ENCODE measurements at places on chromosomes 11 and 22.

- DNase-seq, result no peak
Measured at GRCh38 chr11:64065712-64066111, 30.0 kb downstream of the FLRT1 start.

DNA sequence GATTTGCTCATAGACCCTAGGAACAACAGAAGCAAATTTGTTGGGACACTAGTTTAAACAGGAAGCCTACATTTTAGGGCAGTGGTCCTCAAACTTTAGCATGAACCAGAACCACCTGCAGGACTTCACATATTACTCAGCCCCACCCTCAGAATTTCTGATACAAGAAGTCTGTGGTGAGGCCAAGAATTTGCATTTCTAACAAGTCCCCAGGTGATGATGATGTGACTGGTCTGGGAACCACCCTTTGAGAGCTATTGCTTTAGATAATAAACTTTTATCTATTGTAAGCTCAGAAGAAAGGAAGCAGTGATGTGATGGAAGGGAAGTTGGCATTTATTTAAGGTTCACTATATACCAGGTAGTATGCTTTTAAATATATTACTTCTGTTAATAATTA is 194.0 kb downstream of the FAM181B start:
- DNase-seq, result no peak

- no peak for DNase-seq
Measured at GRCh38 chr11:116697011-116697410, 75.8 kb downstream of the BUD13 start.

- no peak for DNase-seq
Measured at GRCh38 chr11:88098289-88098688, 77.0 kb downstream of the RAB38 start.

DNA sequence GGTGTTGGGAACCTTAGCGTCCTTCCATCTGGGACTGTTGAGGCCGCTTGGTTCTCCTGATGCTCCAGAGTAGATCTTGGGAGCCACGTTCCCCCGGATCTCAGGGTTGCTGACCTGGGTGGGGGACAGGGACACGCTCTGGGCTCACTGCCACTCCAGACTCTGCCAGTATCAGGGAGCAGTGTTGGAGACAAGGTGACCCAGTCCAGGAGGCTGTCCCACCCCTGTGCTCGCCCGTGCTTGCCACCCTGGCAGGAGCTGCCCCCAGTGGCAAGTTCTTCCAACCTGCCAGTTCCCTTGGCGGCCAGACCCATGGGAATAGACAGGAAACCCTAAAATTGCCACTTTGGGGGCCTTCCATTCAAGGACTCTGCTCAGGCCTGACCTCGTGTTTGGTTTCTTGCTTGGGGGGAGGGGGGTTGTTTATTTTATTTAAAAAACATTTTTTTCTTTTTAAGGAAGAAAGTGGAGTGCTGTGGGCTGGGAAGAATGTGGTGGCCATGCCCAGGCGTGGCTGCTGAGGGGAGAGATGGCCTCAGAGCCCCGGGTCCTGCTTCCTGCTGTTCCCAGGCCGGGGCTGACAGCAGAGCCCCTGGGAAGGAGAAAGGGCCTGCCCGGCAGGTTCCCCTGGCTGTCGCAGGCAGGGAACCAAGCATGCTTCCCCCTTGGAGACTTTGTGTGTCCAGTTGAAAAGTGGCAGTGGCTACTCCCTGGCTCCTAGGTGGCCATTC is 7.2 kb downstream of the GRK2 start:
- peak; percentile 74 for DNase-seq

- DNase-seq, result peak; percentile 15
Measured at GRCh38 chr22:38215156-38216038, 13.6 kb downstream of the MAFF start.

- DNase-seq, result peak; percentile 72
Measured at GRCh38 chr11:67640021-67640757, 626 bp upstream of the TBX10 start.

- no peak for DNase-seq
Measured at GRCh38 chr22:27788500-27789288, 12.9 kb downstream of the MN1 start.

GRCh38 chr22:35740616-35741015 is 22.9 kb downstream of the APOL5 start:
- DNase-seq, result no peak

- no peak for DNase-seq
Measured at GRCh38 chr11:2214527-2215229, 43.1 kb upstream of the TH start.

GRCh38 chr22:20234760-20235388 is 33.2 kb downstream of the RTN4R start:
- no peak for DNase-seq

GRCh38 chr11:74683279-74683871 is 47.9 kb downstream of the CHRDL2 start:
- DNase-seq, result peak; percentile 64

GRCh38 chr11:99535406-99535805 is 514.7 kb downstream of the CNTN5 start:
- DNase-seq, result no peak

GRCh38 chr22:22087854-22088657 is 105.5 kb upstream of the TOP3B start:
- DNase-seq, result no peak

DNA sequence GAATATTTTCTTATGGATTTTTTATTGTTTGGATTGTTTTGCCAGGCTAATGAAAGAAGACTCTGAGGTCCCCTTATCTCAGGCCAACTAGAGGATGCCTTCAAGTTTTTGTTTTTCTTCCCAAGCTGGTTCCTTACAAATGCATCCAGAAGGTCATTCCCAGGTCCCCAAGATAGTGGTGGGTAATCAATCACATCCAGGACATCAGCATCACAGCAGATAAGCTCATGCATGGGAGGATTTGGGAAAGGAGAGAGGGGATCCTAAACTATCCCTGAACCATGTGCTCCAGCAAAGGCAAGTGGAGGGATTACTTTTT is 20.7 kb downstream of the FZD4 start:
- no peak for DNase-seq

DNA sequence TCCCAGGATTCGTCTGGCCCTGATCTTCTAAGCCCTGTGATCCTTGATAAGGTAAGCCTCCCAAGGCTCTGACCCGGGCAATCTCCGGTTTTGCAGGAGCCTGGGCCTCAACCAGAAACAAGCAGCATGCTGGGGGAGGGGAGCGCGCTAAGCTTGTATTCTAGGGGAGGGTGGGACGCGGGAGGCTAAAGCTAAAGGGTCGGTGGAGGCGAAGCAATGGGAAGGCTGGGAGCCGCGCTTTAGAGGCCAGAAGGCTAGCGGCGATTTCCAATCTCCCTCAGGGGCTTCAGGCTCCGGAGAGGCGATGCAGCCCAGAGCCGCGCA is 753 bp downstream of the PTPN5 start:
- DNase-seq, result no peak

- DNase-seq, result no peak
Measured at GRCh38 chr11:12223771-12224536, 113.6 kb downstream of the MICAL2 start.

- no peak for DNase-seq
Measured at GRCh38 chr22:45686836-45687235, 15.2 kb downstream of the ATXN10 start.

DNA sequence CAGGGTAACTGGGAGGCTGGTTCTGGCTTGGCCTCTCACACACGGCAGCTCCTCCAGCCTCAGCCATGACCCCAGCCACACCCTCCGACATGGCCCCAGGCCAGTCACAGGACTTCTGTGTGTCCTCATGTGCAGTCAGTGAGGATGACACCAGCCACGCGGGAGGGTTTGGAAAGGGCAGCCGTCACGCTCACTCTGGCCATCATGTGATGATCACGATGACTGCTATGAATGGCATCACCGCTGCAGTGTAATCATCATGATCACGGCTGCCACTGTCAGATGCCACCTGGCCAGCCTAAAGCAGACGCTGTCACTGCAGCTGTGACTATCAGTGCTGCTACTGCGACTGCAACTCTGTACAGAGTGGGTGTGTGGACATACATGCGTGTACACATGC is 640.9 kb downstream of the BRD1 start:
- DNase-seq, result no peak

GRCh38 chr11:68574308-68574707 is 110.0 kb upstream of the GAL start:
- no peak for DNase-seq

- DNase-seq, result no peak
Measured at GRCh38 chr11:9120664-9121468, 29.5 kb upstream of the SCUBE2 start.

- no peak for DNase-seq
Measured at GRCh38 chr22:30947816-30948454, 20.6 kb downstream of the MORC2 start.

DNA sequence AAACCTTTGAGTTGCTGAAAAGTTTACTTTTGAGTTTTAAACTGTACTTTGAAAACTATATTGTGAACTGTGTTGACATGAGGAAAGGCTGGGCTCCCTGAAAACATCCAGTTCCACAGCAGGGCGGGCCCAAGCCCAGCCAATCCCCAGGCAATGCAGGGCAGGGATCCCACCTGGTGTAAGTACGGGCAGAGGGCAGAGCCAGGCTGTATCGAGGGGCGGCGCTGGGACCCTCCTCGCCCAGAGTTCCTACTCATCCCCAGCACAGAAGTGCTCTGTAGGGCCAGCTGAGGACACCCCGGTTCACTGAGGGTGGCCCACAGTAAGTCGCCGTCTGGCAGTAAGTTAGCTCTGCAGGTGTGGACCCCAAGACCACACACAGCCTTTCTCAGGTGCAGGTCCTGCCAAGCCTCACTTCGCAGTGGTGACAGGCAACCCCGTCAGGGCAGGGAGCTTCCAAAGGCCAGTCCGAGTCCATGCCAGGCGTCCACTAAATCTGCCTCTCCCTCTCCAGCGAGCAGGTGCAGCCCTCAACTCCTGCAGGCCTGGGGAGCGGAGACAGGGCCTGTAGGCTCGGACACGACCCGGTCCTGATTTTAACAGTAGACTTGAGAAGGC is 6.3 kb downstream of the RASSF7 start:
- no peak for DNase-seq

DNA sequence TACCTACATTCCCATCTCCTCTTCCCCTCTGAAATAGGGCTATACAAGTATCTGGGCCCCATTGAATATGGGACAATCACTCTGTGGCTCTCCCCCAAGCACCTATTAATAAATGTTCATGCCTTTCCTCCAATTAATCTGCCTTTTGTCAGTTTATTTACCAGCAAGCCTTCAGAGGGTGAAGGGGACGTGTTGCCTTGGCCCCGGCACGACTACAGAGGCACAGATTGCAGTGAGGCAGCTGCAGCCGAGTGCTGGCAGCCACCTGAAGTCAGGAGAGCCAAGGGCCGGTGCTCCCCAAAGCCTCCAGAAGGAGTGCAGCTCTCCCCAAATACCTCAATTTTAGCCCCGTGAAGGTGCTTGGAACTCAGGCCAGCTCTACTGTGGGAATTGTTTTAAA is 580.9 kb upstream of the B3GAT1 start:
- DNase-seq, result no peak

DNA sequence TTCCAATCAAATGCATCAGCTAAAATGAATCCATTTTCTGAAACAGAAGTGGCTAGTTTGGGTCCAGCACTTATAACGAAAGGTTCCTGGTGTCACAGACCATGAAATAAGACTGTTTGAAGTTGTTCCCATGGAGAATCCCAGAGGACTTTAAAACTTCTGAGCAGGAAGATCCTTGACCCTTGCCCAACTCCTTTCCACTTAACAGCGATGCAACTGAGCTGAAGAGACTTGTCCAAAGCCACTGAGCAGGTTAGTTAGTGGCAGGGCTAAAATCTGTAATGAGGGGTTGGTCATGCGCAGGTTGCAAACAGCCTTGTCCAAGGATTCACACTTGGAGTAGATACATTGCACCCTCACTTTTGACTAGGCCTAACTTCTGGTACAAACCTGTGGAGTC is 1.3 kb downstream of the RAB38 start:
- no peak for DNase-seq

- DNase-seq, result no peak
Measured at GRCh38 chr11:32792111-32792947, 2.1 kb downstream of the CCDC73 start.

DNA sequence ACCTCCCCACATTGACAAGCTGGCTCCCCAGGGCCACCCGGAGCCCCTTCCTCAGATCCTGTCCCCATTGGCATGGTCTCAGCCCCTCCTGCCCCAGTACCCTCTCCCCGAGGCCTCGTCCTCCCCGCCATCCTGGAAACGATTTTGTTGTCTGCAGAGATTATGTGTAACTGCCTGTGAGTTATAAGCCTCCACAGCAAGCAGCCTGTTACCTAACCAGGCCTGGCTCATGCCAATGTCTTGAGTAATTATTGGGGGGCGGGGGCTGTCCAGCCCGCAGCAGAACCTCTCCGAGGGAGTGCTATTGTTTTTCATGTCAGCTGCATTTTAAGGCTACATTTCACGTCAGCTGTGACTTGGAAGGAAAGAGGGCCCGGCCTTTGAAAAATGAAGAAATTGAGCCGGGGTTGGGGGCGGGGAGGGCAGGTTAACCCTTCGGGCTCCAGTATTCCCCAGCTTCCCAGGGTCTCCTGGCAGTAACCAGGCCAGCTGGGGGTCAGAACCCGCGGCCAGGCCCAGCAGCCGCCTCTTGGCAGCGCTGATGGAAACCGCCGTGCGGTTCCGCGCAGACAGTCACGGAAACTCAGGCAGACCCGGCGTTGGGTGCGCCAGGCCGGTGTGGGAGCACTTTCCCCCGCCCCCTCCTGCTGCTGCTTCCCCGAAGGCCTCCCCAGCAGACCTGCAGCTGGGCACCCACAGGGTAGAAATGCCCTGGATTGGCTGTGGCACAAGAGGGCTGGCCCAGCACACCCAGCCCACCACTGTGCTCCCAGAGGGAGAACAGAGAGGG is 59.5 kb downstream of the CDKN1C start:
- peak; percentile 71 for DNase-seq

GRCh38 chr22:19431649-19432132 is at the start of gene HIRA:
Gene HIRA (minus strand): TSS chr22:19431733. CDS start chr22:19431476, 257 bp downstream.
- DNase-seq, result peak; percentile 90

- no peak for DNase-seq
Measured at GRCh38 chr11:45512471-45513148, 152.8 kb downstream of the CHST1 start.

DNA sequence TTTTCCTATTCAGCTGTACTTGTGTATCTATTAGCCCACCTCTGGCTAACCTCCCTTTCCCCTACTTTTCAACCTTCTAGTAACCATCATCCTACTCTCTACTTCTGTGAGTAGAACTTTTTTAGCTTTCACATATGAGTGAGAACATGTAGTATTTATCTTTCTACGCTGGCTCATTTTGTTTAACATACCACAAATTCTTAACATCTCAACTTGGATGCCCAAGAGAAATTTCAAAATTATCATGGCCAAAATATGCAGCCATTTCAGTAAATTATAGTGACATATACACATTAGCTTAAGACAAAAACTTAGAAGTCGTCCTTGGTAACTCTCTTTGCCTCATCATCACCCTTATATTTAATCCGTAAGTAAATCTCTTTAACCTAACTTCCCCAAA is 34.7 kb downstream of the LUZP2 start:
- DNase-seq, result no peak

- no peak for DNase-seq
Measured at GRCh38 chr22:35804421-35804820, 86.7 kb downstream of the APOL5 start.

GRCh38 chr11:30631148-30631547 is 45.0 kb upstream of the MPPED2 start:
- DNase-seq, result no peak

DNA sequence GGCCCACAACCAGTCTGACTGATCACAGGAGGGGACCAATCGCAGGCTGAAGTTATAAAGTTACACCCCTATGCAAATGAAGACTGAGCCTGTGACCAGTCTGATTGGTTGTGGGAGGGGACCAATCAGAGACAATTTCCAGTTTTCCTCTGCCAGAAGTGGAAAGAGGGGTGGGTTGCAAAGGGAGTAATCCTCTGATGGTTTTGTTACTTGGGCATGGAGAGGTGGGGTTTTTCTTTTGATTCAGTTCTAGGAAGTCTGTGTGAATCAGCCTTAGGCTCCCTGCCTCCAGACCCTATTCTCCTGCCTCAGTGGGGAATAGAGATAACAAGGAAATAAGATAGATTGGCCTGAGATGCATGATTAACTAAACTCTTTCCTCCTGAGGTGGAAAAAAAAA is 9.9 kb downstream of the OR6M1 start:
- no peak for DNase-seq
